Heart right ventricle (tissue), 16 donors: ENCODE measurements at places on chromosomes 16 and 17. TPM values are rescaled to one million over a fixed set of nuclear protein-coding genes. Genes with fewer than 3 reads are reported as not detected.

The TEKT1 gene
- total RNA-seq: not detected

The MYH3 gene
- 0.77 TPM for total RNA-seq

The GLP2R gene
- total RNA-seq: 0.37 TPM

The C16orf95 gene
- 4.2 TPM for total RNA-seq

The CHD9 gene
- total RNA-seq: 46.0 TPM

The CACNG5 gene
- not detected for total RNA-seq

The MT1G gene
- 1.0 TPM for total RNA-seq

The EVI2A gene
- total RNA-seq: 1.4 TPM

The BRIP1 gene
- total RNA-seq: not detected

The ACSM2A gene
- not detected for total RNA-seq

The NUDT16L1 gene
- 58.1 TPM for total RNA-seq
